ENCODE measurements at places on chromosomes 5 and 9.

DNA sequence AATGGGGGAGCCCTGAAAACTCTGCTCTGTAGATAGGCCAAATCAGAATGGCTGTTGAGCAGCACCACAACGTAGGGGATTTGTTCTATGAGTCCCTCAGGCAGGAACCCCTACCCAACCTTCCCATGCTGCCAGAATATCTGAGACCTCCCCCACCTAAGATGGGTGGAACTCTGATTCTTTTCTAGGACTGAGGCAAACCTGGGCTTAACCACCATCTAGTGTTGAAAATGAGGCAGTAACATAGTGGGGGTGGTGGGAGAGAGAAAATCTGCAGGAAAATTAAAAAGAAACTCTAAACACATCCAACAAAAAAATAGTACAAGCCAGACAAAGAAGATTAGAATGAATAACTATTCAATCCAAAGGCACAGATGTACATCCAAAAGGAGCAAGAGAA, 228.4 kb downstream of the ATPSCKMT start:
- no peak for DNase-seq

- DNase-seq, result no peak
Measured at GRCh38 chr9:37295178-37295577, 127.3 kb upstream of the GRHPR start.

DNA sequence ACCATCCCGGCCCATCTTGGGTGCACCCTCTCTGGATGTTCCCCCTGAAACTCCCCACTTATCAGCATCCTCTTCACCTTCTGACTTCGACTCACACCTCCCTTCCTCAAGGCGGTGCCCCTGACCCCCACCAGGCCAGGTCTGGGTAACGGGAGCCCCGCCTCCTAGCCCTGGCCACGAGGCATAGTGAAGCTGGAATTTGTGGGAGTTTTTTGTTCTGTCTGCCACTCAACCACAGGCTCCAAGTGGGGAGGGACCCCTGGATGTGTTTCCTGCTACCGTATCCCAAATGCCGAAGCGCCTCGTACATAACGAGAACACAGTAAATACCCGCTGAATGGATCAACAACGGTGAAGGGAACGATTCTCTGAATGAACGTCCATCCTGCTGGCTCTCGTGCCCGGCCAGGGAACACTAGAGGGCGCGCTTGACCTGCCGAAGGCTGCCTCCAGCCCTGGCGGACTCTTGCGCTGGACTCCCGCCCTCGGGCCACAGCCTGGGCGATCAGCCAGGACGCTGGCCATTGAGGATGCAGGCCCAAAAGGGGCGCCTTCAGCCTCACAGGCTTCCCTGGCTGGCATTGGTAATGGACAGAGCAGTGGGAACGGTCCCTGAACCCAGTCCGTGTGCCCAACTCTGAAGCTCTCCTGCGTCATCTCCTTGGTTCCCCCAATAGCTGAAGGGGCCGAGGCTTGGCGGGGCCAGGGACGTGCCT, 47.3 kb upstream of the PHYKPL start:
- peak; percentile 54 for DNase-seq

- DNase-seq, result no peak
Measured at GRCh38 chr5:29972597-29972996, 1220.9 kb upstream of the CDH6 start.

DNA sequence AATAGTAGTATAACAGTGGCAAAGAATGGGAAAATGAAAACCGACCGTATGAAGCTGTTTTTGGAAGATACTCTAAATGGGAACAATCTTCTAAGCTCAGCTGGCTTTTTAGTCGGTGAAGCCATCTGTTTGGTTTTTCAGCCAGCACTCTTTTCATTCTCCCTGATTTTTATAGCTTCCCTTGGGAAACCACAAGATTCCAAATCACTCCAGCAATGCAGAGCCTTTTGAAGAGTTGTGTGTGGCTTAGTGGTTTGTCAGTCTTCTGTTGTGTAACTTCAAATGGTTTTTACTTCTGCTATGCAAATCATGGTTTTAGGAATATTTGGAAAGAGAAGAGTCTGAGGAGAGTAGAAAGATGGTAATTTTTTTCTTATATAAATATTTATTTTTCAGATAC, 180.7 kb downstream of the KDM4C start:
- DNase-seq, result no peak

GRCh38 chr9:89470224-89470839, 27.6 kb downstream of the SEMA4D start:
- DNase-seq, result no peak

DNA sequence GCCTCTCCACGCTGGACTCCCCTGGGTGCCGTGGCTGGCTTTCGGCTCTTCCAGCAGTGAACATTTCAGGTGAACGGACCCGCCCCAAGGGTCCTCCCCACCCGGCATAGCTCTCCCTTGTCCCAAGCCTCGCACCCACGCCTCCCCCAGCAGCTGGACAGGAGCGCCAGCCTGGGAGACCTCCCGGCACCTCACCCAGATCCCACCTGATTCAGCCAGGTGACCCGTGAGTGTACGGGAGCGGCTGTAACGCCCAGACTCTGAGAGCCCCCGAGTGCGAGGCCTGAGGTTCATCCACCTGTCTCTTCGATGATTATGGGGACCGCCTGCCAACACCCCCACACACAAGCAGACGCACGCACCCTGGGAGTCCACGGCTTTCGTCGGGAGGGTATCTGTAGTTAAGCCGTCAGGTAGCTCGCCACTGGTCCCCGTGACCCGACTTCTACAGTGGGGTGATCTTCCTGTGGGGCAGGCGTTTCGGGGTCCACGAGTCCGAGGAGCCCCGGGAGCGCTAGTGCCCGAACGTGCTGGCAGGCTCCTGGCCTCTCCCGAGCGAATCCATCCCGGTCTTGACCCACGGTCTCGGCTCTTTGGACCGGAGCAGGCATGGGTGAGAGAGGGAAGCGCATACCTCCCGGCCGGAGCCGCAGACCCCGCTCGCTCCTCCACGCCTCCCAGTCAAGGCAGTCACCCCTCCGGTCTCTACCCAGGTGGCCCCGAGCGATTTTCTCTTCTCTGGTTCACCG, 14.9 kb downstream of the TRIM7 start:
- no peak for DNase-seq

DNA sequence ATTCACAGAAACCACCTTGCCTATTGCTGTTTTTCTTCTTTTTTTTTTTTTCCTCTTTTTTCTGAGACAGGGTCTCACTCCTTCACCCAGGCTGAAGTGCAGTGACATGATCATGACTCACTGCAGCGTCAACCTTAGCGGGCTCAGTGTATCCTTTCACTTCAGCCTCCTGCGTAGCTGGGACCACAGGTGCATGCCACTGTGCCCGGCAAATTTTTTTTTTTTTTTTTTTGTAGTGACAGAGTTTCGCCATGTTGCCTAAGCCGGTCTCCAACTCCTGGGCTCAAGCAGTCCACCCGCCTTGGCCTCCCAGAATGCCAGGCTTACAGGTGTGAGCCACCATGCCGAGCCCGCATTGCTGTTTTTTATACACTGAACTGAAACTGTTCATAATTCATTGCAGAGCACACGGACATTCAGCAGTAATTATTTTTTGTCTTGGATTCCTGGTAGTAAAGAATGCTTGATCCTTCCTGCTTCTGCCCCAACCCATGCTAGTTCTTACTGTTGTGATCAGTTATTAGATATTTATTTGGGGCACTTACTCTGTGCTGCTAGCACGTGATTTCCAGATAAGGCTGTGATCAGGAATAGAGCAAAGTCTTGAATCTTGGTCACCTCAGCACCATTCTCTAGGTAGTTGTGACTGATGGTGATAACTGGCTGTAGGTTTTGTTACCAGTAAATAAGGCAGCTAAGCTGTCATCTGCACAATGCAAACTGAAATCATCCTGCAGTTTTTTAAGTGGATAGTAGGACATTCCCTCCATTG, 14.0 kb downstream of the MAP3K1 start:
- DNase-seq, result no peak

GRCh38 chr9:79026316-79026715, 545.4 kb upstream of the TLE4 start:
- no peak for DNase-seq

- no peak for DNase-seq
Measured at GRCh38 chr9:101562966-101563365, 29.3 kb downstream of the RNF20 start.

- no peak for DNase-seq
Measured at GRCh38 chr5:423233-423565, 19.8 kb upstream of the EXOC3 start.

GRCh38 chr9:12880406-12881015, 105.7 kb downstream of the LURAP1L start:
- DNase-seq, result no peak

Measured in A549 (cell line).